ENCODE measurements at places on chromosomes 2 and 18.

DNA sequence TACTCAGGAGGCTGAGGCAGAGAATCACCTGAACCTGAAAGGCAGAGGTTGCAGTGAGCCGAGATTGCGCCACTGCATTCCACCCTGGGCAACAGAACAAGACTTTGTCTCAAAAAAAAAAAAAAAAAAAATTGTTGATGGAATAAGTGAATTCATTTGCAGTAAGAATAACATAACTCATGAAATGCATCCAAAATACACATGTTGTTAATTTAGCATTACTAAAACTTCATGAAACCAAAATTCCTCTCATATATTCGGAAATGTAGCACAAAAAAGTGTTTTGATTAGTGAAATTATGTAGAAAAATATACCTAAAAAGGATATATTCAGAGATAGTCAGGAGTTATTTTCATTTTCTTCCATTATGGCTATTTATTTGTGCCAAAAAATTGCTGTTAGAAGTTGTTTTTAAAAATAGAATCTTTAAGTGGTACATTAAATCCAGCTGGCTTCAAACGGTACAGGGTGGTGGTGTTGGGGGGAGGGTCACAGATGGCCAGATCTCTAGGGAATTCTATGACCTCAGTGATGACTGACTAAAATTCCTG, 78.2 kb upstream of the UGP2 start:
- H3K27me3 ChIP-seq: no peaks in the 10 kb centered on the region
- H3K27ac ChIP-seq: no peak overlapping the region
- DNase-seq: no peak
- no peaks in the 10 kb centered on the region for H3K4me1 ChIP-seq
- H3K4me3 ChIP-seq: no peak overlapping the region

- peaks cover 2% of the 10 kb centered on the region for H3K4me1 ChIP-seq
- H3K4me3 ChIP-seq: no peak overlapping the region
- DNase-seq: no peak
- H3K27me3 ChIP-seq: no peaks in the 10 kb centered on the region
- no peak overlapping the region for H3K27ac ChIP-seq
These were observed 6.0 kb upstream of the ASAP2 start for GRCh38 chr2:9200633-9201015.

DNA sequence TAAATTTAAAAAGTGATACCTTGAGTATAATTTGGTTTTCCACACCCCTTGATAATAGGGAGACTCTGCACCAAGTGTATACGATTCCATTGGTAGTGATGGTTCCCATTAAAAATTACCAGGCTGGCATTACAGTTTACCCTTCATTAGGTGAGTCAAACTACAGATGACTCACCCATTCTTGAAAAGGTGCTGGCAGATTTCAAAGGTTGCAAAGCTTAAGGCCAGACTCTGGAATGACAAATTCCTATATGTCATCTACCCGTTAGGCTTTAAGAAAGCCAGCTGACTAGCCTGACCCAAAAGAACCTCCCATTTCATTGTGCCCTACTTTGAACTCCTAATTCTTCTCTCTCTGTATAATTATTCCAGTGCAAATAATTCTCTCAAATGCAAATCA, 124.4 kb downstream of the LRRTM4 start:
- no peaks in the 10 kb centered on the region for H3K4me1 ChIP-seq
- no peaks in the 10 kb centered on the region for H3K36me3 ChIP-seq
- no peak overlapping the region for H3K4me3 ChIP-seq

GRCh38 chr2:126645211-126645618, 10.7 kb upstream of the GYPC start:
- H3K4me3 ChIP-seq: no peak overlapping the region
- no peaks in the 10 kb centered on the region for H3K4me1 ChIP-seq
- no peak for DNase-seq
- H3K36me3 ChIP-seq: no peaks in the 10 kb centered on the region
- H3K27ac ChIP-seq: no peak overlapping the region

DNA sequence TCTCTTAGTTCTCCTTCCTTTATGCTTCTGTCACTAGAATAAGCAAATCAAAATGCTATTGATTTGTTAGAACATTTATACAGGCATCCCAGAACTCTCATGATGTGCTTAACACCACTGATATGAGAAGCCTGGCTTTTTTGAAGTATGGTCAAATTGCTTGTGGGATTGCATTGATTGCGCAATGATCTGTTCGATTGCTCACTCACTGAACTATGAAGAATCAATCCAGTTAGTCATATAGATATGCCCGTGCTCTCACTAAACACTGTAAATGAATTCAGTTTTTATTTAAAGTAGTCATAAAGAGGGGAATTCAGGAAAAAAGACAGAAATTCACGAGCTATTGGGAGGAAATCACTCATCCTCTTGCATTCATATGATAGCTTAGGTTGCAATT, 1237.8 kb downstream of the SUCLG1 start:
- H3K4me1 ChIP-seq: no peaks in the 10 kb centered on the region
- H3K36me3 ChIP-seq: no peaks in the 10 kb centered on the region
- no peak overlapping the region for H3K27ac ChIP-seq
- no peak for DNase-seq

GRCh38 chr2:37893327-37893726, 31.8 kb upstream of the RMDN2 start:
- peaks cover 5% of the 10 kb centered on the region for H3K4me1 ChIP-seq
- no peaks in the 10 kb centered on the region for H3K36me3 ChIP-seq
- H3K27me3 ChIP-seq: no peaks in the 10 kb centered on the region
- no peak for DNase-seq
- no peak overlapping the region for H3K27ac ChIP-seq
